DMS79 (cell line): ENCODE measurements at places on chromosomes 1 and 21.

- DNase-seq = no peak
Measured at GRCh38 chr1:59705466-59706302, 109.1 kb upstream of the HOOK1 start.

DNA sequence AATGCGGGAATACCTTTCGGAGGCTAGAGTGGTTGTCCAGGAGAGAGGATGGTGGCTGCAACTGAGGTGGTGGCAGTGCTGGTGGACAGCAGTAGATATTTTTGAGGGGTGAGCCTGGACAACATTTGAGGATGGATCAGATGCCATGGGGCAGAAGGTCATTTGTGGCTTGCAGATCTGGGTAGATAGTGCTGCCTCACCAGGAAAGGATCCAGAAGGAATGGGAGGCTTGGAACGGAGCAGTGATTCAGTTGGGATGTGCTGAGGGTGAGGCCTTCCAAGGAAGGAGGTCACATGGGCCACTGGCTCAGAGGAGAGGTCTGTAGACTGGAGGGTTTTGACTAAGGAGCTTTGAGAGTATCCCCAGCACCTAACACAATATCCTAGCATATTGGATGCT, 110.8 kb upstream of the KAZN start:
- DNase-seq = no peak

GRCh38 chr1:90359994-90360393, 357.1 kb downstream of the BARHL2 start:
- no peak for DNase-seq

- no peak for DNase-seq
Measured at GRCh38 chr1:158393476-158393875, 5.8 kb downstream of the OR10T2 start.

- DNase-seq = no peak
Measured at GRCh38 chr1:48738356-48738755, 38.3 kb downstream of the BEND5 start.

- no peak for DNase-seq
Measured at GRCh38 chr1:214990619-214991018, 91.9 kb upstream of the KCNK2 start.

GRCh38 chr1:15850471-15851001, 3.0 kb downstream of the SPEN start:
- peak; percentile 12 for DNase-seq

- no peak for DNase-seq
Measured at GRCh38 chr1:19925342-19926070, 2.1 kb upstream of the PLA2G2E start.

DNA sequence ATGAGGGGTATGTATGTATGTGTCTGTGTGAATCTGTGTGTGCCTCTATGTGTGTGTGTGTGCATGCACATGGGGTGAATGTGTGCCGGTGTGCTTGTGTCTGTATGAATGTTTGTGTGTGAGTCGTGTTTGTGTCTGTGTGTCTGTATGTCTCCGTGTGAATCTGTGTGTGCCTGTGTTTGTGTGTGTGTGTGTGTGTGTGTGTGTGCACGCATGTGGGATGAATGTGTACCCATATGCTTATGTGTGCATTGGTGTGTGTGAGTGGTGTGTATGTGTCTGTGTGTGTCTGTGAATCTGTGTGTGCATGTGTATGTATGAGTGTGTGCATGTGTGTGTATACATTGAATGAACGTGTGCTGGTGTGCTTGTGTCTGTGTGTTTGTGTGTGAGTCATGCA, 88.9 kb downstream of the MATN1 start:
- DNase-seq = no peak

GRCh38 chr1:209249785-209250440, 333.6 kb upstream of the CAMK1G start:
- no peak for DNase-seq

DNA sequence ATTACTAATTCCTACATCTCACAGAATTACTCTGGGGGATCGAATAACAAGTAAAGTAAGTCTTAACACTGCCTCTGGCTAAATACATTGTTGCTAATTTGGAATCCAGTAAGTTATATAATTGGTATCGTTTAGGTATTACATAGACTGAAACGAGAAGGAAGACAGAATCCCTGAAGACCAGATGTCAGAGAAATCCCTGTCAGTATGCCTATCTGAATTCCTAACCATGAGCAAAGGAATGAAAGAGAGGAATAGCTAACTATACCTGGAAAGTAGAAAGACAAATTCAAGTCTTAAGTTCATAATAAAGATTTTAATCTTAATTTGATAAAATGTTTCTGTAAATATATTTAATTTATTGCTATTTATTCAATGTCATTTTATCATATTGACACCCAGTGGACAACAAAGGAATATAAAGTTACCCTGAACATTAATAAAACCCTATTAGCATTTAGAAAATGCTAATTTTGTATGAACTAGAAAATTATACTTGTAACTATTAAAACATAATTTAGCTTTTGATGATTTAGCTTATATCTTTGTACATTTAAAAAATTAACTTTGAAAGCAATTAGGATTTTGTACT, 11.4 kb downstream of the DEPDC1 start:
- no peak for DNase-seq

GRCh38 chr1:36481771-36482723, 666 bp downstream of the CSF3R start:
- no peak for DNase-seq

GRCh38 chr1:27130798-27131197, 24.1 kb downstream of the SLC9A1 start:
- no peak for DNase-seq

DNA sequence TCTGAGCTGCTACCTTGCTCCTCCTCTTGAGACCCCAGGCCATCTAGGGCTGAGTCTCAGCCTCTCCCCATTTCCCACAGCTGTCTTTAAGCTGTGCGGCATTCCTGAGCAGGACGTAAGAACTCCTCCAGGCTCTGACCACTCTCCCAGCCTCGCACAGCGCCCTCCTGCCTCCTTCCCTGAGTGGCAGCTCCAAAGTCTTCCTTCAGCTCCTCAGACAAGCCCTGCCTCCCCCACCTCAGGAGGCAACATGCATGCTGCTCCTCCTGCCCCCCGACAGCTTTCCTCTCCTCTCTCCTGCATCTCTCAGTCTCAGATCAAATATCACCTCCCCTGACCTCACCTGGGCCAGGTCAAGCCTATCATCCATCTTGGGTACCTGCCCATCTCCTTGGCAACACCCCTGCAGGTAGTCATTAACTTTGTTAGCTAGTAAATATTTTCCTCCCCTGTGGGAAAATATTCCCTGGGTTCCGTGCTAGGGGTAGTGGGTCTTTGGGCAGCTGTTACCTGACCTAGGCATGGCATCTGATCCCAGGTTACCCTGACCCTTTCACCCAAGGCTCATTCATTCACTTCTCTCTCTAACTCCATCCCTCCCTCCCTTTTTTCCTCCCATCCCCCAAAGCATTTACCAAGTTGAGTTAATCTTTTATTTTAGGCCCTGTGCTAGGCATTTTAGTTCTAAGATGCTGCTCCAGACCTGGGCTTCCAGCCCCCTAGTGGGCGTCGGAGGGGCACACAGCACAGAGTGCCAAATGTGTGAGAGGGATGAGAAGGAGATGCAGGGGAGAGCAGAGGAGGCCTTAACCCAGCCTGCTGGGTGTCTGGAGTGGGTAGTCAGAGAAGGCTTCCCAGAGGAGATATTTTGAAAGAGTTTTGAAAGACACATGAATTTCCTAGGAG, 419.9 kb downstream of the PTPRU start:
- peak; percentile 26 for DNase-seq

DNA sequence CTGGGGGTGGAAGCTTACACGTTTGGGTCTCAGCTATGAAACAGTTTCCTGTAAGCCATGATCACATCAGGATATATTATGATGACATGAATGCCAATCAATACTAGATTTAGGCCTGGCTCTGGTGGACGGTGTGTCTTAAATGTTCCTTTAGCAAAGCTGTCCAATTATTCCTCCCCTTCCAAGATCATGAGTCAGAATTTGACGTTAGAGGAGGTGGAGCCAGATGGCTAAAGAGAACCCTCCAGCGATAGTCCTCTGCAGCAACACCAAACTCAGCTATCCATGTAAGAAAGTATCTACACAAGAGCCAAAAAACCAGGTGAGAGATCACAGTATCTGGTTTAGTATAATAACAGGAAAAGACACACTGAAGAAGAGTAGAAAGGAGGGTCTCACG, 47.8 kb downstream of the PACC1 start:
- no peak for DNase-seq

DNA sequence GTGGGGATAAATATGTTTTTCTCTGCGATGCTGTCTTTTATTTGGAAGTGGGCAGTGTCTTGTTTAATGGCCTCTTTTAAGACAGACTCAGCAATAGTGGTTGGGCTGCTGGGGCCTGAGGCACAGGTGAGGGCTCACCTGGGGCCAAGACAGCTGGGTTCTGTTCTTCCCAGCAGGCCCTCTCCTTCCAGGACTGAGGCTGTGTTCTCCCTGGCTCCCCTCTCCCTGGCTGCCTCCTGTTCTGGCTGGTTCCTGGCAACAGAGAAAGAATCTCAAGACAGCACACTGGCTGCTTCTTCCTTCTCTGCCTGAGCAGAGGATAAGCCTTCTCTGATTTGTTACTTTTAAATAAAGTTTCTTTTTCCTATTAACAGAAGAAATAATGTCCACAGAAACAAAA, 7.4 kb upstream of the GRHL3 start:
- DNase-seq = no peak

DNA sequence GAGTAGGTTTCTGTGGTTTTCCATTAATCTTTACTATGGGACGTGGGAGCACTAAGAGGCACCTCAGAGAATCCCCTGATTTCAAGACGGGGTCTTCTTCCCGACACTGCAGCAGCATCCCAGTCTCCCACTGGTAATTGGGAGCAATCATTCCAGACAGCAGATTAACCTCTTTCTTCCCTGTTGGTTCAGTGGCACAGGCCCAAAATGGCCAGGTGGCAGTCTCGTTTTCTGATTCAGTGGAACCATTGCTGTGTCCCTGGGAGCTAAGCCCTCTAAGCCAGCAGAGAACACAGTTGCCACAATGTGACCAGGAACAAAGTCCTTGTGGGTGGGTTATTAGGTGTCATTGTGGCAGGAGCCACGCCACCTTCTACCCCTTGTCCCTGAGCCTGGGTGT, 342.1 kb downstream of the MATN1 start:
- DNase-seq = no peak

GRCh38 chr1:235079443-235080296, 49.0 kb downstream of the TOMM20 start:
- DNase-seq = peak; percentile 60

- no peak for DNase-seq
Measured at GRCh38 chr1:28811766-28812668, at the start of gene OPRD1. TSS of gene OPRD1 (plus strand) at chr1:28812170. CDS start at chr1:28812384, 214 bp downstream.

DNA sequence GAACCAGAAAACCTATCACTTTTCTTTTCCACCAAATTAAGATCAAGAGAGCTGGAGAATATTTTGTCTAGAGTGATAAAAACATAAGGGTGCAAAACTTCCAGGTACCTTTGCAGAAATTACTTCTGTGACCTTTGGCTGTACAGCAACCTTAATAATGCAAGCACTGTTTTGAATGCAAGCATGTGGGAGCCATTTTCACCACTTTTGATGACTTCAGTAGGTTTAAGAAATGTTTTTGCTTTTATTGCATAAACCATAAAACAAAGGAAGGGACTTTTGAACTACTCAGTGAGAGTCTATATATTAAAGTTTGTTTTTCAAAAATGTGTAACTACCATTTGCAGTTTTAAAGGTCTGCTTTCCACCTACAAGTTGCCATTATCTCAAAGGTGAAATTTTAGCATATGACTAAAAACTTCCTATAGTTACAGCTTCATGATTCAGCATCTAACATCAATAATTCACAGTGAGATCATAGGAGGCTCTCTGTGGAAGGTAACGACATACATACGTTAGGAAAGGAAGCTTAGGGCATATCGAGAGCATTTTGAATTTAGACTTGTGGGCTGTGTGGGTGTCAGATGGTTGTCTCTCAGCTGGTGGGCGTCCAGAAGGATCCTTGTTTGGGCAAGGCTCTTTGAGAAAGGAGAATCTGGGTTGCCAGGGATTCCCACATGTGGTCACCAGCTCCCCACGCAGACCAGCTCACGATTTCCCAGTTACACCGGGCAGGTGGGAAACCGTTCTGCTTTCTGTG, 1.1 kb upstream of the GADD45A start:
- DNase-seq = no peak

DNA sequence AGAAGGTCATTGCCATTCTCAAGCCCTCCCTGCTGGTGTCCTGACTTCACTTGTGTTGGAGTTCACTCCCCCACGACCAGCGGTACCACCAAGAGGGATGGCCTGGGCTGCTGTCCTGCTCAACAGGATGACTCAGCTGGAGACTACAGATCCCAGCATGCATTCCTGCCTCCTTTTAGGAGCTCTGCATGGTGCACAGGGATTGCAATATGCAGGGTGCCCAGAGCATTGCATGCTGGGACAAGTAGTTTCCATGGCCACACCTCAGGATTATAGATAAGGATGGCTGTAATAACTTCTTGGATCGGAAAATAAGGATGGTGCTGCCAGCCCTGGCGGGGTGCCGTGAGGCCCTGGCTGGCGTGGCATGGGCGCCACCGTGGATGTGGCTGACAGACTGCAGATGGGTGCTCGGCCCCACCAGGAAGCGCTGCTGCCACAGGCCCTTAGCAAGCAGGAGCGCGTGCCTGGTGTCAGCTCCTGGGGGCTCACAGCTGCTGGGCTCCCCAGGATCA, 150.0 kb downstream of the CASZ1 start:
- no peak for DNase-seq

GRCh38 chr1:185495007-185495406, 178.0 kb upstream of the IVNS1ABP start:
- DNase-seq = no peak

- no peak for DNase-seq
Measured at GRCh38 chr1:226603022-226603857, 54.7 kb downstream of the STUM start.
